HFFc6 (cell line): ENCODE measurements at places on chromosomes 11 and 22. TPM values are rescaled to one million over a fixed set of nuclear protein-coding genes. Genes with fewer than 3 reads are reported as not detected.

Gene NLRP14
- total RNA-seq, result 0.06 TPM in 1 of 2 replicates, not detected in the other

Gene SAA4
- total RNA-seq, result not detected in 3 replicates

Gene MN1
- total RNA-seq, result 0.09 and 0.13 TPM in 2 replicates

Gene MAPK12
- 31.4 to 43.3 TPM (median 39.9 TPM) in 3 replicates for total RNA-seq

Gene CLDN5
- total RNA-seq, result not detected in 2 replicates

Gene BTG4
- total RNA-seq, result not detected in 3 replicates

Gene CHRDL2
- not detected in 3 replicates for total RNA-seq

Gene DRD2
- total RNA-seq, result not detected in 3 replicates

GRCh38 chr22:49077036-49077393, 750.7 kb downstream of the BRD1 start:
- no peak for DNase-seq

DNA sequence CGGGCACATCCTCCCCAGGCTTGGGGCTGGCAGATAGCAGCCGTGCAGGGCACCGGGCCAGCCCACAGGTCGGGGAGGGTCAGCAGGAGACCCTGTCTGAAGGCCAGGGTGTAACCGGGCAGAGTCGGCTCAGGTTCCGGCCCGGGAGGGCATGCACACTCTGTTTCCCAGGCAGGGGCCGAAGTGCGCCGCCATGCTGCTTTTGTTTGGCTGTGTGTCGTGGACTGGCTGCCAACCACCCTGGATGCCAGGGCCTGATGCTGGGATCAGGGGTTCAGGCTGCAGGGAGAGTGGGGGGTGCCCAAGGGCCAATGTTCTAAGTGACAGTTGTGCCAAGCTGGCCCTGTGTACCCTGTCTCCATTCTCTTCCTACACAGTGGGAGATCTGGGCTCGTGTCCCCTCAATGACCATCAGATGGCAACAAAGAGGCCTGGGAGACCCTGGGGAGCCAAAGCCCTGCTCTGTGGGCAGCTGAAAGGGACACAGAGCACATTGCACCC, 120.9 kb upstream of the B3GAT1 start:
- DNase-seq, result no peak

- DNase-seq, result no peak
Measured at GRCh38 chr11:36383195-36383594, 87.1 kb downstream of the PRR5L start.

DNA sequence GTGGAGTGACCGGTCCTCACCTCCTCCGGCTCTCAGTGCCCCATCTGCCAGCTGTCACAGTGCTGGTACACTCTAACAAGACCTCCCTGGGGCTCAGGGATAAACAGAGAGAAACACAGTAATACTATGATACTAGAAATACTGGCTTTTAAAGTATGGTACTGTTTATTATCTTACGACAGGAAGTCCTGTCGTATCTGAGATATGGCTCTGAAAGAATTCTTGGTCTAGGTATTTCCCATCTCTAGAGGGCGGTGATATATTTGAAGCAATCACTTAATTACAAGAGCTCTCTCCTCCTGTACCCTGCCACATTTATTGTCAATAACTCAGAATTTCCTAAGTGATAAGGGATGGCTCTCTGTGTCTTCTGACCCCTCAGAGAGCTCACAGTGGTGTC, 119.1 kb downstream of the RRM1 start:
- no peak for DNase-seq

DNA sequence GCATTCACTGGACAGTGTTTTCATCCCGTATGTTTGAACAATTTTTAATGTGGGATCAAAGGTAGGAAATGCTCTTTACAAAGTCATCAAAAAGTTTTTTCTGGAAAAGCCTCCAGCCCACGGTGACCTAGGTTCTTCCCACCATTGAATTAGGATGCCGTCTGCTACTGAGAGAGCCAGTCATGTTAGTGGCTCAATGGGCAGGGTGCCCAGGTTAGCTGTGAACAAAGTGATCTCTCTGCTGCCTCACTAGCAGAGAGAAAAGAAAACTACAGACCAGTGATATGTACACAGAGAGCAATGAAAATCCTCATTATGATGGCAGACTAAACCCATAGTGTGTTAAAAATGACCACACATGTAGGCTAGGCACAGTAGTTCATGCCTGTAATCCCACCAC, 32.4 kb downstream of the KCNQ1 start:
- no peak for DNase-seq

DNA sequence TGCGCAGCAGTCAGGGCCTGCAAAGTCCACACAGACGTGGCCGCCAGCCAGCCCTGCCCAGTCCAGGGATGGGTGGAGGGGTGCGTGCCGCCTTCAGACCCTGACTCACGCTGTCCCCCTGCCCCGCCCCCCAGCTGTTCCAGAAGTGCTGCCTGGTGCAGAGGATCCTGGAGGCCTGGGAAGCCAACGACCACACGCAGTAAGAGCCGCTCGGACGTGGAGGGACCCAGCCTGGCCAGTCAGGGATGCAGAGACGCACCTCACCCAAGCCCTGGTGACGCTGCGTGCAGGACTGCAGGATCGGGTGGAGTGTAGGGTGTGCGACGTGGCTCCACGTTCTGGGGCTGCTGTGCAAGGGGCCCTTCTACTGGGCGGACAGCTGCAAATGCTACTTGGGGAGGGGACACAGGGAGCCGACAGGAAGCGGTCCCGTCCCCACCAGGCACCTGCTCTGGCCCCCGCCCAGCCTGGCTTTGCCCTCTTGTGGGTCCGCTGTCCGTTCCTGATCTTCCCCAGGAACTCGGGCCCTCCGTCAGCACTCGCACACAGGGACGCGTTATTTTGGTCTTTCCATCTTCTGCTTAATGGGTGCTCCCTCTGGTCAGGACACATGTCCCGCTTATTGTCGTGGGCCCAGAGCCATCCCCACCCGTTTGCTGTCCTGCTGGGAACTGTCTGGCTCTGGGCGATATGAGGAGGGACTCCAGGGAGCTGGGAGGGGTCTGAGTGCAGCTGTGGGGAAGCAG, 42.5 kb downstream of the SBF1 start:
- no peak for DNase-seq

GRCh38 chr22:45548991-45549761, 46.5 kb downstream of the FBLN1 start:
- peak; percentile 95 for DNase-seq

- DNase-seq, result no peak
Measured at GRCh38 chr22:26995235-26995634, 337.8 kb downstream of the MIAT start.

- DNase-seq, result no peak
Measured at GRCh38 chr11:110347660-110348059, 51.2 kb upstream of the RDX start.

GRCh38 chr11:27882066-27882697, 181.9 kb upstream of the BDNF start:
- peak; percentile 30 for DNase-seq

DNA sequence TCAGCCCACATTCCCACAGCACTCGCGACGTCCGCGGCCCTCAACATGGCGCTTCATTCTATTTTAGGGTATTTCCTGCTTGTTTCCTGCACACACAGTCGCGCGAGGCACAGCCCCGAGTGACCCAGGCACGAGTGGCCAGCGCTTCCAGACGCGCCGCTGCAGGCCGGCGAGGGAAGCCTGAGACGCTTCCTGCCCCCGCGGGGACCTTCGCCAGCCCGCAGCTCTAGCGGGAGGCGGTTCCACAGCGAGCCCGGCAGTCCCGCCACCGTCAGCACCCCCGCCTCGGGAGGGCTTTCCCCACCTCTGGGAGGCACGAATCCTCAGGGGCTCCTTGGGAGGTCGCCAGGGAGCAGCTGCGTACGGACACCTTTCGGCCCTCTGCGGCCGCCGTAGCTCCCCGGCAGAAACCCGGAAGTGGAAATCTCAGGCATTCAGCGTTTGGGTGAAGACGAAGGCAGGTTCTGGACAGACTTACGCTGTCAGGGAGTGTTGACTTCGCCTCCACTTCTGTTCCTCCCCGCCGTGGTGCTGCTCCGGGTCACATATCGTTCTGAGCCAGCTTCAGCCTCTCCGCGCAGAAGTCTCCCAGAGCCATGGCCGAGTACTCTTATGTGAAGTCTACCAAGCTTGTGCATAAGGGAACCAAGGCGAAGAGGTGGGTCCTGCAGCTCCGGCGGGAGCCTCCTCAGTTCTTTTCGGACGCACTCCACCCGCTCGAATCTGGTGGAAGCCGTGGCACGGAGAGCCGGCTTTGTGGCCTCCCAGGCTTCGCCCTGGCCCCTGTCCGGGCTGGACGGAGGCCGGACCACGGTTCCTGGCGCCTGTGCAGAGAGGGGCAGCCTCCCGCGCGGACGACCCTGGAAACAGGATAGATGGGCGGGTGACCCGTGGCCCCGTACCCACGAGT, 2925.9 kb upstream of the OR11H1 start:
- DNase-seq, result no peak

- peak; percentile 6 for DNase-seq
Measured at GRCh38 chr11:17859552-17859951, 125.0 kb downstream of the KCNC1 start.

DNA sequence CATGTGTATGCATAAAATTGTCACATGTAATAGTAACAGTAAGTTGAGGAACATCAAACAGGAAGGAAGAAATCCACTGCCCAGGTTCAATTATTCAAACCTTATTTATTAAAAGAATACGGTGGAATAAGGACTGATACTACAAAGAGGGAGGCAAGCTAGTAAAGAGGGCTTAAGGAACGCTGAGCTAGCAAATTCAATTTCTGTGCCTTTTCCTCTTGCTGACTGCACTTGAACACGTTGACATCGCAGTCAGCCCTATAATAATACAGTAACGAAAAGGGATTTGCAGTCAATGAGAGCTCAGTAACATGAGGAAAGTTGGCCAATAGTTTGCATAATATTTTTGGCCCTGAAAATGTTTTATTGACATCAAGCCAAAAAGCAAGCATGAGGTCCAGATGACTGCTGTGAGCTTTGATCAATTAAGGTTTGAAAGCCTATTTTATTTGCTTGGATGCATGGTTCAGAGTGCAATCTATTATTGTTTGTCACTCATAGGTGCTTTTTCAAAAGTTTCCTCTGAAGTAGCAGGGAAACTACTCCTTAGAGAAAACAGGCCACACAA, 861.8 kb downstream of the LRRC4C start:
- DNase-seq, result no peak

GRCh38 chr22:50298937-50299784, 8.3 kb downstream of the PLXNB2 start:
- DNase-seq, result no peak

DNA sequence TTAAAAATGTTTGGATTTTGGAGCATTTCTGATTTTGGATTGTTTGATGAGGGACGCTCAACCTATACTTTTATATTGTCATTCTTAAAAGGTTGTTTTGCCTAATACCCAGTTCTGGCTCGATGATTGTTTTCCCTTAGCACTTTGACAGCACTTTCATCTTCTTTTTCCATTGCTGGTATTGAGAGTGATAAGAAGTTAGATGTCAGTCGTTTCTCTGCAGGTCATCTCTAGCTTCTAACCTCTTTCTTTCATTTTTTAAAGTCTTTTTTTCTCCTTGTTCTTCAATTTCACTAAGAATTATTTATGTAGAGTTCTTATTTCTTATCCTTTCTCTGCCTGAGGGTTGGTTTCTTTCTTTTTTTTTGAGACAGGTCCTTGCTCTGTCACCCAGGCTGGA, 18.8 kb downstream of the PPP6R3 start:
- no peak for DNase-seq

GRCh38 chr22:38314051-38314932, 2.9 kb downstream of the CSNK1E start:
- no peak for DNase-seq

DNA sequence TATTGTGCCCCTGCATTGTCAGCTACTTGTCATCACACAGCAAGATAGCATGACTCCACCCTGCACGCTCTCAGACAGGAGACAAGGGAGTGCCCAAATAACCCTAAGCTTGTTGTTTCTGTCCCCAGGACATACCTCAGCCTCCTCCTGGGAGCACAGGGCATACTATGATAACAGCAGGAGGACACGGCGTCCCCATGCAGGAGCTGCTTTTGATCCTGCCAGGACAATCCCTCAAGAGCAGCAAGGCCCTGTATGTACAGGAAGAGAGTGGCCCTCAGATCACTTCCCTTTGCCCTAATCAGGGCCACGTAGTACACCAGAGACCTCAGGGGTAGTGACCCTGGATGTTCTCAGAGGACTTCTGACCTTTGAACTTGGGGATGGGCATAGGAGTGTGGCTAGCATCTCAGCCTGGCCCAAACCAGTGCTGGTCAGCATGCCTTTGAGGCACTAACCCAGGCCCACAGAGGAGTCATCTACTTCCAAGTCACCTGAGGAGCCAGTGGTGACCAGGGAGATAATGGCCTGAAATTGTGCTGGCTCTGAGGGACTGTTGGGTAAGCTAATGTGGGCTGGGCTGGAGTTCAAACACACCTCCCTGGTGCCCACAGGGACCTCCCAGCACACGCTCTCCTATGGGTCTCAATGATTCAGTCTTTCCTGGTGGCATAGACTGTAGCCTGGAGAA, 9.2 kb downstream of the APOA4 start:
- DNase-seq, result no peak

- DNase-seq, result no peak
Measured at GRCh38 chr11:67510023-67510345, 2.0 kb upstream of the CDK2AP2 start.
